ENCODE measurements at places on chromosomes 5 and 9. TPM values are rescaled to one million over a fixed set of nuclear protein-coding genes. Genes with fewer than 3 reads are reported as not detected.

Gene GABRP
- not detected for total RNA-seq

Gene SLC46A2
- total RNA-seq, result not detected

Gene IFNB1
- total RNA-seq, result 0.23 TPM

Gene RELL2
- total RNA-seq, result 3.7 TPM

Gene TGFBI
- total RNA-seq, result 1,744 TPM
